Fibroblast of the conjunctiva (primary cell): ENCODE measurements at places on chromosomes 7 and 10.

- no peak for DNase-seq
Observed at GRCh38 chr10:117339578-117339977, 35.7 kb downstream of the PDZD8 start.

DNA sequence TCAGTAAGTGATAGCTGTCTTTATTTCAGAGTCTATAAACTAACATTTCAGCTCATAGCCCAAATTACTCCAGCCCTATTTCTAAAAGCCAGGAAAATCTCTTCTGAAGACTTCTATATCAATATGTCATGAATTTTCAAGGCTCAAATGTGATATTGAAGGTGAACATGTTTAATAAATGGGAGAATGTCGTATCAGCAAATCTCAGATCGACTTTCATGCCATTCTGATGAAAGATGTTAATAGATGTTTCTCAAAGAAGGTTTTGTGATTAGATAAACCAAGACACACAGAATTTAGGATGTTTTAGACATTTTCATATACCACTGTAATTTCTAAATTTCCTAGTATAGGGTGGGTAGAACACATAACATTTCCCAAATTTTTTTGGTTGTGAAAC lies 380.6 kb downstream of the ARL4A start:
- DNase-seq, result no peak

DNA sequence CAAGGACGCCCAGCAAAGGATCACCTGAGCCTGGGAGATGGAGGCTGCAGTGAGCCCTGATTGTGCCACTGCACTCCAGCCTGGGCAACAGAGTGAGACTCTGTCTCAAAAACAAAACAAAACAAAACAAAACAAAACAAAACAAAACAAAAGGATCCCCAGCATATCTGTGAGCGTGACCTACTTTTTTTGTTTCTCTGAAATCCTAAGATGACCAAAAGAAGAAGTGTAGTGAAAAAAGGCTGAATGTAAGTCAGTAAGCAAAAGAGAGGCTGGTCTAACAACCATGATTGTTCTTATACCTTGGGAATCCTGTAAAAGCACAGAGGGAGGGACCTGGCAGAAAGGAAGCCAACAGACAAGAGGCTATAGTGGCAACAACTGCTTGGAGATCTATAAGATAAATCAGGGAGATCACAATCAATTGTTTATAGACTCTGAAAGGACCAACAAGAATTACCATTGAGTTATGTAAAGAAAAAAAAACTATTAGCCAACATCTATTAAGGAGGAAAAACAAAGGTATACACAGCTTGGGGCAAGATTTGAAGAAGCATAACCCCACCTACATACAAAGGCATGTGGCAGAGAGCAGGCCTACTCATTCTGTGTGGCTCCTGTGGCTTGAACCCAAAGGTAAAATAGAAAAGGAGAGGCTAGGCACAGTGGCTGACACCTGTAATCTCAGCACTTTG lies 255.2 kb upstream of the KLF14 start:
- no peak for DNase-seq

GRCh38 chr10:114486938-114487814 lies 82.9 kb upstream of the AFAP1L2 start:
- no peak for DNase-seq
